T-helper 17 cell (primary cell): ENCODE measurements at places on chromosomes 6 and 20.

GRCh38 chr6:56843476-56844349 lies 111.2 kb upstream of the BEND6 start:
- peak; percentile 28 for DNase-seq

GRCh38 chr6:38782616-38783015 lies 67.5 kb downstream of the DNAH8 start:
- DNase-seq = no peak

DNA sequence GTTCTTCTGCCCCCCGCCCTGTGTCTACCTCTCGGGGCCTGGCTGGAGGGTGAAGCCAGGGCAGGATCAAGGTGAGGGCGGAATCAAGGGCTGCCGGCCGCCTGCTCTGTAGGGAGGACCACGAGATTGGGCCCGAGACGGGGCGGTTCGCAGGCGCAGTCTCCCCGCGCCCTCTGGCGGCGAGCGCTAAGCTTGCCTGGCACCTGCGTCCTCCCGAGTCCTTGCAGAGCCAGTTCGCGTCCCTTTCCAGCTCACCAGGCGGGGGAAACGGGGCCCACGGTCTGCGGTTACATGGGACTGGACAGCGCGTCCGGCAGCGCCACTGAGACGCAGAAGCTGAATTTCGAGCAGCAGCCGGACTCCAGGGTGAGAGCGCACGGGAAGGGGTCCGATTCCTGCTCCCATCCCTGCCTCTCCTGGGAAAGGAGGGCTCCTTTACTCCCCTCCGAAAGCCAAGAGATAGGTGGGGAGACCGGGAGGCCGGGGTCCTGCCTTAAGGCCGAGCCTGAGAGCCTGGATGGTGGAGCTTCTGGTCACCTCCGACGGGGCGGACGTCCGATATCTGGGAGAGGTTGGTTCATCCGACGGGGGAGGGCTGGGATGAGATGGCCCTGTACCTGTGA lies 3.6 kb upstream of the MATN4 start:
- peak; percentile 53 for DNase-seq

DNA sequence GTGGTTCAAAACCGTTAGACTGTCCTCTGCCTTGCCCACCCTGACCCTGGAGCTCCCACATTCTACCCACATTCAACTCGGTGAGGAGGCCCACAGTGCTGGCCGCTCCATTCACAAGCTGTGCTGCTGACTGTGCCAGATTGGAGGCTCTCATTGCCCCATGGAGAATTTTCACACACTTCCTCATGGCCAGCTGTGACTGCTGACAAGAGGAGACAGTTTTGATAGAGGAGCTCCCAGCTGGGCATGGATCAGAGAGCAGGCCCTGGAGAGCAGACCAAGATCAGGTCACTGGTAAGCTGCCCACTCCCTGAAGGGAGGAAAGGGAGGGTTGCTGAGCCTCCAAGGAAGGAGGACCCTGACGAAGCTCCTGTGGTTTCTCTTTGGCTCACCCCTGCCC lies 246.1 kb upstream of the RIN2 start:
- no peak for DNase-seq

GRCh38 chr6:130829333-130829910 lies 2.2 kb downstream of the SMLR1 start:
- DNase-seq = no peak

DNA sequence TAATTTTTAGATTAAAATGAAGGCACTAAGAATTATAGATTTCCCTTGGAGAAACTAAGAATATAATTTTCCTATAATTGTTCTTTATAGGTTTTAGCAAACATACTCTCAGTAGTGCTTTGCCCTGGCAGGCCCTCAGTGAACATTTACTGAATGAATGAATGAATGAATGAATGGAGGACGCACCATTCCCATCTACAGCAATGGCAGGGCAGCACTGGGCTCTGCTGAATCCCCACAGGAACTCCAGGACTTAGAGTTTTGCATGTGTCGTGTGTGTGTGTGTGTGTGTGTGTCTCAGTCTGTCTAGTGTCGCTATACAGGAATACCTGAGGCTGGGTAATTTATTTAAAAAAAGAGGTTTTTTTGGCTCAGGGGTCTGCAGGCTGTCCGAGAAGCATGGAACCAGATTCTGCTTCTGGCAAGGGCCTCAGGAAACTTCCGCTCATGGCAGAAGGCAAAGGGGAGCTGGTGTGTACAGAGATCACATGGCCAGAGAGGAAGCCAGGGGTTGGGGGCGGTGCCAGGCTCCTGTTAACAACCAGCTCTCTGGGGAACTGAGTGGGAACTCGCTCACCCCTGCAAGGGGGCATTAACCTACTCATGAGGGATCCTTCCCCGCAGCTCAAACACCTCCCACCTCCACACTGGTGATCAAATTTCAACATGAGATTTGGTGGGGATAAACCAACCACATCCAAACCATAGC lies 20.1 kb downstream of the RNASET2 start:
- DNase-seq = no peak

GRCh38 chr6:146041282-146041681 lies 12.4 kb downstream of the GRM1 start:
- DNase-seq = no peak

DNA sequence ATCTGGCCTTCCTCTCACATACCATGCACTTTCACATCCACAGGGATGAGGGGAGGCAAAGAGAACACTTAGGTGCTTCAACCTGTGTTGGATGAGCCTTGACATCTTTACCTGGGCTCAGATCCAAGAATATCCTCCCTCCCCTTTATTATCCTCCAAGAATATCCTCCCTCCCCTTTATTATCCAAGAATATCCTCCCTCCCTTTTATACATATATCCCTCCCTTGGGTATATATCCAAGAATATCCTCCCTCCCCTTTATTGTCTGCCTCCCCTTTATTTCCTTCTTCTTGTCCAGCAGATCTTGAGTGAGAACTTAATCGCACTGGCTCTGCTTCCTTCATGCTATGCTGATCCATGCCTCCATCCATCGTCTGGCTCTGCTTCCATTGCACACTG lies 30.3 kb downstream of the LAMA4 start:
- no peak for DNase-seq

GRCh38 chr6:67591910-67592309 lies 1043.2 kb upstream of the ADGRB3 start:
- DNase-seq = no peak

DNA sequence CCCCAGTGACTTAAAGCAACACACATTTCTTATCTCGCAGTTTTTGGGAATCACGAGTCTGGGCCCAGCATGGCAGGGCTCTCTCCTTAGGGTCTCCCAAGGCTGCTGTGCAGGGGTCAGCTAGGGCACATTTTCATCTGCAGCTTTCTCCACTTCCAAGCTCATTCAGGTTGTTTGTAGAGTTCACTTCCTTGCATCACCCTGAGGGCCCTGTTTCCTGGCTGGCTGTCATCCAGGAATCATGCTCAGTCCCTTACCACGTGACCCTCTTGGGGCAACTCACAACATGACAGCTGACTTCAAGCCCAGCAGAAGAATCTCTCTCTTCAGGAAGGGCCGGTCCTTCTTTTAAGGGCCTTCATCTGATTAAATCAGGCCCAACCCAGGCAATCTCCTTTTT lies 21.3 kb downstream of the SNAP25 start:
- DNase-seq = no peak

DNA sequence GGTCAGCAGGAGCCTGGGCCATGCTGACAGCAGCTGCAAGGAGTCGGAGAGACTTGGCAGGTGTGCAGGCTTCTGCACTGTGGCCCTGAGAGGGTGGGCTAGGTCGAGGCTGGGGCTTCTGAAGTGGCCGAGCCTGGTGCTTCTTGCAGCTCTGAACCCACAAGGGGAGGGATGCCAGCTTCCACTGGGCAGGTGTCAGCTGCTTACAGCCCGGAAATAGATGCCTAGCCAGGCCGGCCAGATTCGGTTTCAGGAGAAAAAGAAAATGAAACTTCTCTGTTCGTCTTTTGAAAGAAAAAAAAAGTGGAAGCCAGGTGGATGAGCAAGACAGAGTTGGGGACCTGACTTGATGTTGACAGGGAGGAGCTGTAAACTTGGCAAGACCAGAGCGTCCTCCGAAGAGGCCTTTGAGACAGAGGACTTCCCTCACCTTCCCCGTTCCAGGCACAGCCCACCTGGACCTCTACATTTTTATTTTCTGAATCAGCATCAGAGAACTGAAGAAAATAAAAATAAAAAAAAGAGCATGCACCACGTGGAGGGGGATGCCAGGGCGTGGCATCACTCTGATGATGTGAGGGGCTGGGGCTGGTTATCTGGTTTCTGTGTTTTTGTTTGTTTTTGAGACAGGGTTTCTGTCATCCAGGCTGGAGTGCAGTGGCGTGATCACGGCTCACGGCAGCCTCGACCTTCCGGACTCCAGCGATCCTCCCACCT lies at the start of gene ZBP1:
Gene ZBP1, minus strand, starts transcription at position 153 of the 717 bp plus-strand sequence. Its CDS starts 131 bp downstream, at position 22.
- DNase-seq = peak; percentile 26

DNA sequence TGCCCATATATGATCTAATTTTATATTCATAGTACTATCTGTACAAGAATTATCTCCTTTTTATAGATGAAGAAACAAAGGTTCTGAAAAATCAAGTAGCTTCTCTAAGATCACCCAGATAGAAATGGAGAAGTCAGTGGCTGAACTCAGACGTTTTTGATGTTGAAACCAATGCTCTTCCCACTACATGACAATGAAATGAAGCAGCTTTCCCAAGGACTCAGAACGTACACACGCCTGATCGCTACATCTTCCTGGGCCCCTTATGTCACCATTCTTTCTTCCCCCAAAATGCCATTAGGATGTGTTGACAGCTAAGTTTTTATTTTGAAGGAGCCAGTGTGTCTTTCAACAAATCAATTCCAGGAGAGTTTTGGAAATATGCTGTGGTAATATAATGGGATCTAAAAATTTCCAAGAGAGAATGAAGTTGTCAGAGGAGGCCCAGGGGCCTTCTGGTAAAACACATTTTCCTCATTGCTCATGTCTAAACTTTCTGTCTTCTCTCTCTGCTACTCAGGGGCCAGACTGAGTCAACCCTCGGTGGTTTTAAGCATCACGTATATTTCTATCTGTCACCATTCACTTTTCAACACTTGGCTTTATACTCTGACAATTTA lies 98.1 kb upstream of the COL21A1 start:
- no peak for DNase-seq

GRCh38 chr6:7311917-7312615 lies 933 bp downstream of the SSR1 start:
- DNase-seq = no peak

DNA sequence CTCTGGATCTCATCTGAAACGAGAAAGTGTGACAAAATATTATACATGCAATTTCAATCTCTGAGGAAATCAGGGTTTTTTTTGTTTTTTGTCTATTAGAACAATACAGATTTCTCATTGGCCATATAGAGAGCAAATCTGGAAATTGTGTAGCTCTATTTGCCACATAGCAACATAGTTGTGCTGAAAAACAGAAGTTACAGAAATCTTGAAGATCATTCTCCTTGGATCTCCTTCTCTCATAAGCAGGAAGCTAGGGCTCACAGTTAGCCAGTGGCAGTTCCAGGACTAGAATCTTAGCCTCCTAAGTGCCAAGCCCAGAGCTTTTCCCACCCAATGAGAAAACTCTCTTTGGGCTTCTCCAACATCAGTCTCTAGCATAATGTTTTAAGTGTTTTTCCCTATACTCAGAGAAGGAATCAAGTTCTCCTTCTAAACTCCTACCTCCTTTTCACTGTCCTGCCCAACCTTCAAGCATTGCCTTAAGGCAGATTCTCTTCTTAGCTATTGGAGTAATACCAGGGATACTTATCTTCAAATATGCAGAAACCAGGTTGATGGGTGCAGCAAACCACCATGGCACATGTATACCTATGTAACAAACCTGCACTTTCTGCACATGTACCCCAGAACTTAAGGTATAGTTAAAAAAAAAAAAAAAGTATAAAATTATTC lies 211.6 kb downstream of the ALDH8A1 start:
- DNase-seq = no peak

- no peak for DNase-seq
Observed at GRCh38 chr6:2134554-2134953, 110.9 kb downstream of the GMDS start.

DNA sequence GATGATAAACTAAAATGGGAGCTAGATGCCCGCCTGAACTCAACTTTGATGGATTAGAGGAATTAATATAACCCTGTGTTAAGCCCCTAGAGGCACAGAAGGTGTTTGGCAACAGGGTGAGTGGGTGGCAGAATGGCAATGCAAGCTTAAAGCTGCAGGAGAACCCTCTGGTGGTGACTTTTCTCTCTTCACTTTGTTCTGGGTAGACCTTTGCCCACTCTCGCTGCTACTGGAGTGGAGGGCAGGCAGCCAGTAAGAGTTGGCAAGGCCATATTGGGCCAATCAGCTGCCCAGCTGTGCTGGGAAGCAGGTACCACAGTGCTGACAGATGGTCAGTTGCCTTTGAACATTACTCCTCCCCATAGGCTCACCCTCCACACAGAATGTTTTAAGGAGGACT lies 468.2 kb downstream of the MMUT start:
- no peak for DNase-seq

DNA sequence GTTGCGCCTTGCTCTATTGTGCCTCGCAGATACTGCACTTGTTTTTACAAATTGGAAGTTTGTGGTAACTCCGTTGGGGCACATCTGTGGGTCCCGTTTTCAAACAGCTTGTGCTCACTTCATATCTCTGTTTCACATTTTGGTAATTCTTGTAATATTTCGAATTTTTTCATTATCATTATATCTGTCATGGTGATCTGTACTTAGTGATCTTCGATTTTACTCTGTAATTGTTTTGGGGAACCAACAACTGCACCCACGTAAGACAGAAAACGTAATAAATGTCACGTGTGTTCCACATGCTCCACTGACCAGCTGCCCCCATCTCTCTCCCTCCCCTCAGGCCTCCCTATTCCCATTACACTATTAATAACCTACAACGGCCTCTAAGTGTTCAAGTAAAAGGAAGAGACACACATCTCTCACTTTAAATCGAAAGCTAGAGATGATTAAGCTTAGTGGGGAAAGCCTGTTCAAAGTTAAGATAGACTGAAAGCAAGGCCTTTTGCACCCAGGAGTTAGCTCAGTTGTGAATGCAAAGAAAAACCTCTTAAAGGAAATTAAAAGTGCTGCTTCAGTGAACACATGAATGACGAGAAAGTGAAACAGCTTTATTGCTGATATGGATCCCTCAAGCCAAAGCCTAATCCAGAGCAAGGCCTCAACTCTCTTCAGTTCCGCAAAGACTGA lies 26.9 kb downstream of the TTLL2 start:
- no peak for DNase-seq

DNA sequence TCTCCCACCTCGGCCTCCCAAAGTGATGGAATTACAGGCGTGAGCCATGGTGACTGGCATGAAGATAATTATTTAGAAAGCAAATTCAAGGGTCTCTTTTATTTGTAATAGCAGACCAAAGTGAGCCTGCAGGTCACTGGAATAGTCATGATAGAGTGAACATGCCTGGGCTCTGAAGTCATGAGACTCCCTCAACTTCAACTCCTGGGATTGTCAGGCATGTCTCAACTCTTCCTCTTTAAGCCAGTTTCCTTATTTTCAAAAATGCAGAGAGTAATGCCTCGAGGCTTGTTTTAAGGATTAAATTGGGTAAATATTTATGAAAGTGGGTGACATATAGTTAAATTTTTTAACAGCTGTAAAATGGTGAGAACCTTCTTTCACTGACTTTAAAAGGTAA lies 22.7 kb upstream of the HECA start:
- DNase-seq = no peak
